NCI-H1930 (cell line): ENCODE measurements at places on chromosomes 1 and 21.

- DNase-seq = no peak
Measured at GRCh38 chr1:153774026-153774595, 1.1 kb upstream of the SLC27A3 start.

GRCh38 chr1:24935615-24936484, 5.8 kb upstream of the RUNX3 start:
- DNase-seq = no peak

DNA sequence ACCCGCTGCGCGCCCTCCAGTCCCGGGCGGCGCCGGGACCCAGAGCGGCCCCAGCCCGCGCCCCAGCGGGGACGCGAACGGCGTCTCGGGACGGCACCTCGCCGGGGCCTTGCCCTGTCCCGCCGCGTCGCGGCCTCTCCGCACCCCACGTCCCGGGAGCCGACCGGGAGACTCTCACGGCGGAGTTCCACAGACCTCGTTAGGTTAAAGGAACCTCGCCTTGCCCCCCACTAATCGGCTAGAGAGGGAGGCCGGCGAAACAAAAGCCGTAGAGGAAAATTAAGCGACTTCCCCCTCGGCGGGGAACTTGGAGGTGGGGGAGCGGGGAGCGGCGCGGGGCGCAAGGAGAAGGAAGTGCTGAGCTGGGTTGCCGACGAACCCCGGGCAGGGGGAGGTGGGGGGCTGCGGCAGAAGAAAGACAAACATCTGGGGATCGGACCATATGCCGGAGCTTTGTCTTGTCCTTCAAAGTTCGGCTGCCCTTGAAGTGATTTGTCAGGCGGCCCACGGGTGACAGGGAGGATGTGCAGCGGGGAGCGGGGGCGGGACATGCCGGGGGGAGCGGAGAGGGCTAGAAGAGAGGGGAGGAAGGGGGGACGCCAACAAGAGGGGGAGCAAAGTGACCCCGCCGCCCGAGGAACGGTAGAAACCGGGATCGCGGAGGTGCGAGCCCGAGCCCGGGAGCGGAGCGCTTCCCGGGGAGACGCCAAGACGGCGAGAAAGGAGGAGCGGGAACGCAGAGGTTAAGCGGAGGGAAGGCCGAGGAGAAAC, 120.0 kb upstream of the RRP15 start:
- DNase-seq = peak; percentile 45

GRCh38 chr1:63671514-63671913, 78.3 kb downstream of the PGM1 start:
- no peak for DNase-seq

DNA sequence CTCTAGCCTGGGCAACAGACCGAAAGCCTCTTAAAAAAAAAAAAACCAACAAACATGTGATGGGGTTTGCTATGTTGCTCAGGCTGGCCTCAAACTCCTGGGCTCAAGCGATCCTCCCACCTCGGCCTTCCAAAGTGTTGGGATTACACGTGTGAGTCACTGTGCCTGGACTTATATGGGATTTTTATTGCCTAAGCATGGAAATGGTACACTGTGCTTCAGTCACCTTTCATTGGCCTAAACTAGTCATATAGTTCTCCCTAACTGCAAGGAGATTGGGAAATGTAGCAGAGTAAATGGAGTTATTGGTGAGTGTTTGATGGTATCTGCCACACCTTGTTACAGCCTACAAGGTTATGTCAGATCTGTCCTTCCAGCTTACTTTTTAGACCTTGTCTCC, 17.2 kb upstream of the MEF2D start:
- DNase-seq = no peak

DNA sequence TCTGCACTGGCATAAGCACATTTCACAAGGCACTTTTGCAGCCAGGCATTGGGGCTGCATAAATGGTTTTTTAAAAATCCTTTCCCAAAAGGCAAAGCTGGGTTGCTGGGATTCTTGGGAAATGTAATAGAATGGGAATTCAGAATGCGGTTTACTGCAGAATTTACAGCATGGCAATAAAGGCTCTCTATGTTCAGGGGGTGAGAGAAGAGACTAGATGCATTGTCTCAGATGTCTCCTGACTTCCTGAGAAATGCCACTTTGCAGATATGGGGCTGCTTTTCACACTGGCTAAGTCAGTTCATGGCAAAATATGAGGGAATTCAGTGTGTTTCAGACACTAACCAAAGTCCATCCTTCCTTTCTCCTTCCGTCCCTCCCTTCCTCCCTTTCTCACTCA, 13.5 kb downstream of the FCGR2B start:
- DNase-seq = no peak

- no peak for DNase-seq
Measured at GRCh38 chr1:53024117-53024516, 37.9 kb upstream of the PODN start.

DNA sequence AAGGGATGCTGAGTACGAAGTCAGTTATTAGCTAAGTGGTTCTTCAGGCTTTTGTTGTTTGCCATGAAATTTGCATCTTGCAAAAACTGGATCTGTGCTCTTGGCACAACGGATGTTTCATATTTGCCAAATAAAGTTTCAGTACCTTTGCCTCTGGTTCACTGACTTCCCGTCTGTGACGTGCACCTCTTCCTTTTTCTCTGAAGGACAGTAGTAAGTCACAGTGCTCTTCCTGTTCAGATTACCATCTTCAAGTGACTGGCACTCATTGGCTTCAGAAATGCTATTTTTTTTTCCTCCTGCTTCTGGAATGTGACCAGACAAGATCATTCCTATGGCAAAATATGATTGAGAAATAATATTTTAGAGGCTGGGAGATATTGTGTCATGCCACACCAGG, 75.9 kb upstream of the GREM2 start:
- DNase-seq = no peak

DNA sequence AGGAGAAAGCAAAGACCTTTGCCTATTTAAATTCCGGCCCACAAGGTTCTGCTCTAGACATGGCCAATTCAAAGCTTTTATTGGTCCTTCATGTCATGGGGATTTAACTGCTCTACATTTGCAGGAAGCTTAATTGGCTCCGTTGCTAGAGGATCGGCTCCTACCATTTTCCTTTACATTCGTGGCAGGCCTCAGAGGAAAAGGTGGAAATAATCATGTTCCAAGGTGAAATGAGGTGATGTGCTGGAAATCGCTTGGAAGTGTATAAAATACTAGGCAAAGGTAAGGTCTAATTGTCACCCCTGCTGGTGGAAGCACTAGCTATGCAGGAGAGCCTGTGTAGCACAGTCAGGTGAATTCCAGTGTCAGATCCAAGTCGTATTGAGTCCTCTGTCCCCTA, 55.5 kb downstream of the ATP1A1 start:
- no peak for DNase-seq

DNA sequence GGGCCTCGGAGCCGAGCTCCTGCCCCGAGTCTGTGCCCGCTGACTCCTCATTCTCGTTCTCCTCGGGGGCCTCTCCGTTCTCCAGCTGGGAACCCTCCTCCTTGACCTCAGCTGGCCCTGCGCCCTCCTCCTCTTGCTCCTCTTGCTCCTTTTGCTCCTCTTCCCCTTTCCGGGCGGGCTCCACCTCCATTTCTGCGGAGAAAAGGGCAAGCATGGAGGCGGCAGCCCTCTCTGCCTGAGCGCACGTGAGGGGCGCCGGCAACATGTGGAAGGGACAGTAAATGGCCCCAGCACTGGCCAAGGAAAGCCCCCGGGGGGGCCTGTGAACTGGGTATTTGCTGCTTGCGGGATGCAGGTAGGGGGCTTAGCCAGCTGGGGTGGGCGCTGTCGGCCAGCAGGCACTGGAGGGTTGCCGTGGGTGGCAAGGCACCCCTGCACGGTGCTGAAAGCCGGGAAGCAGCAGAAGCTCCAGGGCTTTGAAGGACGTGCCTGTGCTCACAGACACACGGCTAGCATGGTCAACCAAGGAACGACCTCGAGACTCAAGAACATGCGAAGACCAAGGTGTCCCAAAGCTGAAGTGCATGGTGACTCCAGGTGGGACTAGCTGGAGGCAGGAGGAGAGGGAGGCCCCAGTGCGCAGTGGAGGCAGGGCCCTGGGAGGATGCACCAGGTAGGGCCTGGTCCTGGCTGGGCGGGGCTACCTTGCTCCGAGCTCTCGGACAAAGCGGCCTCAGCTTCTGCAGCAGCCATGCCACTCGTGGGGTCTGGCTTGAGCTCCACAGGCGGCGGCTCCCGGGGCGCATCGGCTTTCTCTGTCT, 30.7 kb downstream of the ZBTB17 start:
- DNase-seq = no peak

DNA sequence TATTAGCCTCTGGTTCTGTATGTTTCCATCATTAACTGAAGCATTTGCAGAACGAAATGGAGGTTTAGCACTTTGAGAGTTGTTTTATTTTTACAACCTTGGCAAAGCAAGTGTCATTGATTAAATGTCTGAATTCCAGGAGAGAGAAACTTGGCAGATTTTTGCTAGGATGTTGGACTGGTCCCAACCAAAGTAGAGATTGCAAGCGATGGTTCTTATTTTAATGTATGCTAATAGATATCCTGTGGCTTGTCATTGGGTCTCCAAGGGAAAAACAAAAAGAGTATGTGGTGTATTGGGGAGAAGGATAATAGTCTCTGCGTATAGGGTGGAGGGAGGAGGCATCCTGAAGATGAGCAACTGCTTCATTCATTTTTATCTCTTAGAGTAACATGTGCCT, 457.2 kb upstream of the RUNX1 start:
- DNase-seq = no peak

DNA sequence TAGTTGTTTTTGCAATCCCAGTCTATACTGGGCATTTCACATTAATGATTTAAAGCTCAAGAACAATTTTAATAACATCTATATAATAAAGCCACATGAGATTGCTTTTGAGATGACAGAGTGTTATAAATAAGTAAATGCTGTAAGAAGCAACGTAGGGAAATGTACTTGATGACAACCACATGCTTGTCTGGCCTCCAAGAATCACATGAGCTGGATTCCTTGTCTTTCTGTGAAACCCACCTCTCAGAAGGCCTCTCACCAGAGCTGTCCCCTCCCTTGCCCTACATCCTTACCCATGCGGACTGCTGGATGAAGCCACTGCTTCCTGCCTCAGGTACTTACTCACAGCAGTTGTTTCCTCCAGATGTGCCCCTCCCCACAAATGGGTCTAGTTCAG, 145.1 kb upstream of the CTTNBP2NL start:
- no peak for DNase-seq

- no peak for DNase-seq
Measured at GRCh38 chr1:218451415-218451814, 106.3 kb downstream of the TGFB2 start.

DNA sequence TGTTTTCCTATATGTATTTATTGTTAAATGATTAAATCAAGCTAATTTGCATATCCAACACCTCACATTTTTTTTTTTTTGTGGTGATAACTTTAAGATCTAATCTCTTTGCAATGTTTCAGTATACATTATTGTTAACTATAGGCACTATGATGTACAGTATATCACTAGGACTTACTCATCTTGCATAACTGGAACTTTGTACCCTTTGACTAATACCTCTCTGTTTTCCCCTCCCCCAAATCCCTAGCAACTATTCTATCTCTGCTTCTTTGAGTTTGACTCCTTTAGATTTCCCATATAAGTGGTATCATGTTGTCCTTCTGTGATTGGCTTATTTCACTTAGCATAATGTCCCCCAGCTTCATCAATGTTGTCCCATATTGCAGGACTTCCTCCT, 9.7 kb upstream of the C1orf53 start:
- DNase-seq = no peak

DNA sequence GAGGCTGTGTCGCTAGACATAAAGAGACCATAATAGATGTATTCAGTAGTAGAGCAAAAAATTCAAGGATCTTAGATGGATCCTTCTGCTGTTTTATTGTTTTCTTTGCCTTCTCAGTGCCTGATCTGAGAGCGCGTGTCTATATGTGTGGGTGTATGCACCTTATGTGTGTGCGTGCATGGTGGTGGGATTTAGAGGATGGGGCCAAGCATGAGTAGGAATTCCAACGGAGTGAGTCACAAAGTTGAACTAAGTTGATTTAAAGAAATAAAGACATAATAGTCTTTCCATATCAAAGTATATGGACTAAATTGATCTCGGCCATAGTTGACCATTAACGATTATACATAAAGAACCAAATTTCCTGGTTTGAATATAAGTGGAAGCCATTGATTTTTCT, 178.7 kb downstream of the CYYR1 start:
- DNase-seq = no peak

DNA sequence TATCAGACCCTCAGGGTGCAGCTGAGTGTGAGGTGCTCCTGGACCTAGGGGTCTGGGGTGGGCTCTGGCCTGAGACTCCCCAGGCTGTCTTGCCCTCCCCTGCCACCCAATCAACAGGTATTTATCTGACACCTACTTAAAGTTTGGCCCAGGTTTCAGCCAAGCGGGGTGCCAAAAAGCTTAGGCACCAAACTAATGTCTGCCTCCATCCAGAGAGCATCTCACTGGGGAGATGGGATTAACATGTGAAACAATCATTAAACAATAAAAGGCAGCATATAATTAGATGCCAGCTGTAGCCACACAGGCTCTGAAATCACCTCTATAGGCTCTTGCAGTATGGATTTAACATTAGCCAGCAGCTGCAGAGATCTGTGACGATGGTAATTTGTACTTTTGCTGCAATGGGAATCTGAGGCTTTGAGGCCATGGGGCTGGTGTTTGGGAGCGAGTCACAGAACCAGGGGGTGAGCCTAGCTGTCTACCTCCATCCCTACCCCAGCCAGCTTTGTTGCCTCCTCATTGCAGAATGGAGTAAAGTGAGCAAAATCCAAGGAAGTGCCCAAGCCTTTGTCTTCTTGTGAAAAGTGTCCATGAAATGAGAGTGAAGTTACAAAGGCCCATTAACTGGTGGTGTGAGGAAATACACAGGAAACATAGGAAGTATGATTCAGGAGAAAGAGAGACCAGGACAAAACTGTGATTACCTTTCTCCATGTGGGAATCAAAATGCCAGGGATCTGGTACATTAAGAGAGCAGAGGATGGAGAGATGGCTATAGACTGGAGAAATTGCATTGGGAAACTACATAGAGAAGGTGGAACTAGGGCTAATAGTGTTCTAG, 36.1 kb downstream of the EIF2D start:
- no peak for DNase-seq

- no peak for DNase-seq
Measured at GRCh38 chr21:16241016-16241415, 511.2 kb downstream of the USP25 start.

DNA sequence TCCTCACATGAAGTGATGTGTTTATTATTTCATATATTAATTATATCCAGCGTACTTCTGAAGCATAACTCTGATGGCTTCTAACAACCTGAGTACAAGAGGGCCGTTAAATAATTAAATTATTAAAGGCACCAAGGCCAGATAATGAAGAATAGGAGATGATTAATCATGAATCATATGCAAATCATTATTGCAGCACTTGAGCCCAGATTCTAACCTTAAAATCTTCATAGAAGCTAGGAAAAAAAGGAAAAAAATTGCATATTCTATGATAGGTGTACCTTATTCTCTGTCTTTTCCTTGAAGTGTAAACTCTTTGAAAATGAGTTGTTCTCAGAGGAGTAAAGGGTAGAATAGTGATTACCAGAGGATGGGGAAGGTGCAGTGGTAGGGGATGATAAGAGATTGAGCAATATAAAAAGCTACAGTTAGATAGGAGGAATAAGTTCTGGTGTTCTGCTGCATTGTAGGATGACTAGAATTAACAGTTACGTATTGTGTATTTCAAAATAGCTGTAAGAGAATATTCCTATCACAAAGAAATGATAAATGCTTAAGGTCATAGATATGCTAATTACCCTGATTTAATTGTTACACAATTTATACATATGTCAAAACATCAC, 51.1 kb downstream of the SWT1 start:
- DNase-seq = no peak
